Omental fat pad (tissue), 4 donors: ENCODE measurements at places on chromosomes 1 and 21.

DNA sequence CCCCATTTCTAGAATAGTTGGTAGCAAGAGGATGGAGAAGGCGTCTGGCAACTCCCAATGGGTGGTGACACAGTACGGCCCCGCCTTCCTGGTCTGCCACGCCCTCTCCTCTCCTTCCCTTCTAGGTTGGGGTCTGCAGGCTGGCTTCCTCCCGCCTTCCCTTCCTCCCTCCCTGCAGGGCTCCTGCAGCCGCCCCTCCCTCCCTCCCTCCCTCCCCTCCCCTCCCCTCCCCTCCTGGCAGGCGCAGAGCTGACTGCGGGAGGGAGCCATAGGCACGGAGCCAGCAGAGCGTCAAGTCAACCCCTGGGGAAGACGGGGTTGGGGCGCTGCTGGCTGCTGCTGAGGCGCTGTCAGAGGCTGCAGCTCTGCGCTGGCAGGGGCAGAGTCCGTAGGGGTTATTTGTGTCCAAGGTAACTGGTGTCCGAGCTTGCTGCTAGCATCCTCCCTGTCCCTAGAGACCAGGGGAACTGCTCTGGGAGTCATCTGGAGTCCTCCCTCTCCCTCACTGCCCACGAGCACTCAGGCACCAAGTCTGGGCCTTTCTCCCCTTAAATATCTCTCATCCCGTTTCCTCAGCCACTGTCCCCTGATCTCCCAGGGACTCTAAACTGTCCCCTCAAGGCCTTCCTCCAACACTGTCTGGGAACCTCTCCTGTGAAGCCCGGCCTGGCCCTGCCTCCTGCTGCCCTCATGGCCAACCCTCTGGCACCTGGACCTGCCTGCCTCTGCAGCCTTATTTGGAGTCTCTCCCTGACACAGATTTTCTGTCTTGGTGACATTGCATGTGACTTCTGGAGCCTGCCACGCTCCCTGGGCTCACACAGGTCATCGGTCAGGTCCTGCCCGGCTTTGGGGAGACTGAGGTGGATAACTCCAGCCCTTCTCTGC, 57.4 kb upstream of the ACOT11 start:
- DNase-seq = no peak

GRCh38 chr21:44865561-44866280, 7.8 kb downstream of the PTTG1IP start:
- no peak for DNase-seq

DNA sequence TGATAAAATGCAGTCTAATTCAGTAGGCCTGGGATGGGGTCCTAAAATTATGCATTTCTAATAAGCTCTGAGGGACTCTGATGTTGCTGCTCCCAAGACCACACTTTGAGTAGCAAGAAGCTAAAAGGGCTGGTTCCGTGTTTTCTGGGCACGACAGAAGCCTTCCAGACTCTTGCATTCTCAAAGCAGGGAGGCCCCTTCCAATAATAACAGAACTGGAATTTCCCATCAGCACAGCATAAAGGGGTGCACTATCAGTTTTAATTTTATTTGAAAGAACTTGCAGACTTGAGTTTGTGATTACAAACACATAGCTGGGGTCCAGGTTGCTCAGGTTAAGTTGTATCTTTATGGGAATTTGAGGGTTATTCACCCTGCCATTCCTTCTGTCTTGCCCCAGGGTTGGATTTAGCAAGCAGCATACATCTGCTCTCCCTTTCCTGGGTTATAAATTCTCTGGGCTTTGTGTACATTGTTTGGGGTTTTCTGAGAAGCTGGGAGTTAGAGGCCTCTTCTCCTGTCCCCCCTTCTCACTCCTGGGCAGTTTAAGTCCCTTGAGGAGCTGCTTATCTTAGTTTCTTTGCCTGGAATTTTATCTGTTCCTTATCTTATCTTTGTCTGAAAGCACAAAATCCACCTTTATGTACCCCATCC, 94.2 kb upstream of the SLC2A1 start:
- DNase-seq = no peak

DNA sequence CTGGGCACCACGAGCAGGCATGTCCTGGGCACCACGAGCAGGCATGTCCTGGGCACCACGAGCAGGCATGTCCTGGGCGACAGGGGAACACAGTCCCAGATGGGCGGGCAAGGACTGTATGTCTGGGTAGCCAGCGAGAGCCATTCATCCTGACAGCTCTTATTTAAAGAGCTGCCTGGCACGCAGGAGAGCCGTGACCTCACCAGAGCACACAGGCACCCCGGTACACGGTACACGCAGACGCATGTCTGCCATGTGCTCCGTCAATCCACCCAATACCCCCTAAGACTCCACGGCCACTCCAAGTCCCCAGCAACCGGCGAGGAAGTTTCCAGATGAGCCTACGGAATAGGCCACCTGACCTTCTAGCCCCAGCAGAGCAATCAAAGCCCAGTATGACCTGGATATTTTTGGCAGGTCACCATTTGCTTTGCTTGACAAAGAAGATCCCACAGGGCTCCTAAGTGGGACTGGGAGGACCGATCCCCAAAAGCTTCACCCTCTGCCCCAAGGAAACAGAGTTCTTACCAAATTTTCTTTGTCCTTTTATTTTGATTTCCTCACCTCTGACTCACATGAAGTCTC, 51.7 kb downstream of the CASZ1 start:
- no peak for DNase-seq

DNA sequence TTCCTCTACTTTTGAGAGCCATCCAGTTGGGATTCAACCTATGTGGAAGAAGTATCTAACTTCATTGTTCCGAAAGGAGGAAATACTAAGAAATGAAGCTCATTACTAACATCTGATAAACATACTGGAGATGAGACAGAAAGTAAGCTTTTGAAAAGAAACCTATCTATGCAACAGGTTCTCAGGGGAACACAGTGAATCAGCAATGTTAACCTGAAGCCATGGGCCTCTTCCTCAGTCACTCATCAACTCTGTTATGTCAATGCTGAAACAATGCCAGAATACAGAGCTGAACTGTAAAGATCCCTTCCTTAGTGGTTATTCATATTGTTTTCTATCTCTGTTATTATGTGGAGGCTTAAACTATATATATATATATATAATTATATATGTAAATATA, 55.5 kb upstream of the ESRRG start:
- no peak for DNase-seq

GRCh38 chr1:213399695-213400094, 348.7 kb downstream of the RPS6KC1 start:
- DNase-seq = no peak

DNA sequence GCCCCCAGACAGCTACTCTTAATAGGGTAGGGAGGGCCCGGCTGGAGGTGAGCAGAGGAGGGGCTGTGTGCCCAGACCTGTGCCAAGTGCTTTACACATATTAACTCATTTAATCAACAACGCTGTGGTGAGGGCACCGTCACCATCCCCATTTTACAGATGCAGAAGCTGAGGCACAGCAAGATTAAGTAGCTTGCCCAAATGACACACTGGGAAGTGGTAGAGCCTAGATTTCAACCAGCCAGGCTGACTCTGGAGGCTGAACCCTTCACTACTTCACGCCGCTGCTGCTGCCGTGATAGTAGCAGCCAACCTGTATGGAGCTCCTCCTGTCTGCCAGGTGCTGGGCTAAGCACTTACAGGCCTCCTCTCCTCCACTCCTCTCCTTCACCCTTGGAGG, 127.2 kb downstream of the PTPRU start:
- DNase-seq = no peak
